Posterior vena cava (tissue), 2 donors: ENCODE measurements at places on chromosomes 12 and 14.

GRCh38 chr12:12715459-12716150 is 1.6 kb upstream of the CDKN1B start:
- no peak for DNase-seq

DNA sequence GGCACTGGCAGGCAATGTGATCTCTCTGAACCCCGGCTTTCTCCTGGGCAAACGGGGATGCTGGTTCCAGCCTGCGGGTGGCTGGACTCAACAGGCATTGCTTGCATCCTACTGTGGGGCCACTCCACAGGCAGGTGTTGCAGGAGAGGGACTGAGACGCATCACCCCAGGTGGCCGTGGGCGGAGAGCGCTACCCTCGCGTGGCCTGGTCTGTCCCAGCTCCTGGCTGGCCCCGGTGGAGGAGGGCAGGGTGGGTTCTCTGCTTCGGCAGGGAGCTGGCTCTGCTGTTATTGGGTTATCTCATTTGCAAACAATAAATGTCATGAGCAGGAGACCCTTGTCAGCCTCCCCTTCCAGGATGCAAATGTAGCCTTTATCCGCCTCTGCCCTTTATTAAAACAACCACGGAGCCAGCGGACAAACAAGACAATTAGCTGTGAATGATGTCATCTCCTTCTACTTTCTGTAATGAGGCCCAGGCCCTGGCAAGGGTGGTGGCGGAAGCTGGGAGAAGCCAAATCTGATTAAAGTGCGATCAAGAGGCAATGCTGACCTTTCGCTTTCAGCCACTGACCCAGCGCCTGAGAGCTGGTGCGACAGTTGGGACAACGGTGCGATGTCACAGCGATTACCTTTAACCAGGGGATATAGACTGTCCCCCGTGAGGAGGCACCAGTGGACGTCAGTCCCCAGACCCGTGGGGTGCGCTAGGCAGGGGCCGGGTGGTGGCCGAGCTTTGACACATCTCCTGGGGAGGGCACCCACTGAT is 161.8 kb downstream of the KIF26A start:
- DNase-seq, result peak; percentile 80

DNA sequence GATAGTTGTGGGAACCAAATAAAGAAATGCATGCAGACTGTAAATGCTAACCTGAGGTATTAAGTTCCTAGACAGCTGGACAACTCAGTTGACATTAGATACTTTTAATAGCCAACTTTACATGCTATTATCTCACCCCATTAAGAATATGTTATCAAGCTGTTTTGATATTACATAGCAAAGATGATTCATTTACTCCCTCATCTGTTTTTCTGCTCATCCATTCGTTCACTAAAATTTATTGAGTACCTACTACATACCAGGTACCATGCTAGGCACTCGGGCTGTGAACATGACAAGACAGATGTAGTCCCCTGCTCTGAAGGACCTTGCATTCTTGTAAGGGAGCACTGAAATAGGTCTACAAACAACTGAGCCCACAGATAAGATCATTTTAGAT is 192.4 kb downstream of the DACT1 start:
- no peak for DNase-seq

- DNase-seq, result no peak
Observed at GRCh38 chr14:54465654-54466053, 23.1 kb downstream of the GMFB start.
